ENCODE measurements at places on chromosomes 12 and 14.

DNA sequence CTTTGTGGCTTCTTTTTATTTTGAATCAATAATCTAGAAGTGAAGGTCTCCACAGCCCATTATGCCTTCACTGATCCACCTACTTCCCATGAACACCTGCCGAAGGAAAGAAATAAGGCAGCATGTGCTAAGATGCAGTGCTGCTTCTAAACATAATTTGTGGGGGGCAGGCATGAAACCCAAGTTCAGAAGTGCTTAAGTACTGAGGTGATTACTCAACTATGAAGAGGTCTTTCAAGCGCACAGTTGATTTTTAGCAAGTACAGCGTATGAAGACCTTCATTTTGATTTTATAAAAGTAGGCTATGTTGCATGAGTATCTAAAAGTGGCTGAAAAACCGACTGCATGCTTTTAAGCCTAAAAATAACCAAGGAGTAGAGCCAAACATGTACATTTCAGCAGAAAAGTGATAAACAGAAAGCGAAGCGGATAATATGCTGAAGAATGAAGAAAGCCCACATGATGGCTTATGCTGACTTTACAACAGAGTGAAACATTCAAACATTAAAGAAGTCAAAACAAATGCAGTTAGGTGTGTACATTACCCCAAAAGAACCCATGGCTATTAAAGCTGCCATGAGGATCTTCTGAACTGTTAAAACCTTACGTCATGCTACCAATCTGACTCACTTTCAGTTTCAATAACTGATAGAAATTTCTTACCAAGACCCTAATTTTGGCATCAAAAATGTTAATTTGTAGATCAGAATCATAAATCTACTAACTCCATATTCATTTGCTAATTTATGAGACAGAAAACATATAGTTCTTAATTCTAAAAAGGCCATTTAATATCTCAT lies 29.3 kb downstream of the KICS2 start:
- DNase-seq = no peak

GRCh38 chr14:83260751-83261150 lies 1727.1 kb upstream of the SEL1L start:
- DNase-seq = no peak

GRCh38 chr14:53265025-53265424 lies 111.9 kb upstream of the DDHD1 start:
- DNase-seq = no peak

DNA sequence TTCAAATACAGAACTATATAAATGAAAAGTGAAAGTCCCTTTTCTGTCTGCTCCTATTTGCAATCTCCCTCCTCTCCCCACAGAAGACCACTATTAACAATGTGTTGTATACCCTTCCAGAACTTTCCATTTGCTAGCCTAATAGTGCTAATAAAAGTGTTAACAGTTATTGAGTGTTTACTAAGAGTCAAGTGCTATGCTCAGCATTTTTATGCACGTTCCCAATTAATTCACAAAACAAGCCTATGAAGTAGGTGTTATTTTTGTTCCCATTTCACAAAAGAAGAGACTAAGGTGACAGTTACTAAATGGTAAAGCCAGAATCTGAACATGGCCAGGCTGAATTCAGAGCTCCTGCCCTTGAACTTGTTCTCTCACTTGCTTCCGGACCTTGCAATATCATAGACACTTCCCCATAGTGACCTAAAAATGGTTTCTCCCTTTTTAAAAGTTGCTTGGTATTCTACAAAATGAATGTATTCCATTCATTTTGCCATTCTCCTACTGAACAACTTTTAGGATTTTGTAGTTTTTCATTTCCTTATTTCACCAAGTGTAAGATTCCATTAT lies 1.6 kb upstream of the PRKAB1 start:
- no peak for DNase-seq

DNA sequence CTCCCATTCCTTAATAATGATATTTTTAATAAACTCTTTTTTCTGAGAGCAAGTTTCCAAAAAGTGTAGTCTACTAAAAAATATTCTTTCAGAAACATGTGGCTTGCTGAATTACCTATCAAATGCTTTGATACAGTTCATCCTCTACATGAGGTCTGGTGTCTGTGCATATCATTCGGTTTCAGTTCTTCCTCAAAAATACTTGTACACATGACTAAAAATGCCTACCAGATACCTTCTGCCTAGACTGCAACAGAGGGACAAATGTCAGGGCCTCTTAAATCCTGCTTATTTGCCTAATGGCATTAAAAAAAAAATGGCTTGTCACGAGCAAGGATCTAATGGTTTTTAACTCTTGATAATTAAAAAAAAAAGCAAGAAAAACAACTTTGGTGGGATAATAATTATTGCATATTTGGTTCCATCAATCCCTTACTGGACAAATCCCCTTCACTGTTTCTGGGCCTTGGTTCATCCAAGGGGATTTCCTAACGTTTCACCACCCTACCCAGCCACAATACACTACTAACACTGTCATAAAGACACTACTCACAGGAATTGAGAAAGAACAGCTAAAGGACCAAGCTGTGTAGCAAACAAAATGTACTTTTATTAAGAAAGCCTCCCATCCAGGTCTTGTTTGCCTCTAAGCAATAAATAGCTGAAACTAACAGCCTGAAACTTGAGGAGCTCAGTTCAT lies 45.7 kb downstream of the PARP11 start:
- no peak for DNase-seq

- DNase-seq = no peak
Measured at GRCh38 chr12:113587720-113588119, 116.0 kb upstream of the LHX5 start.

DNA sequence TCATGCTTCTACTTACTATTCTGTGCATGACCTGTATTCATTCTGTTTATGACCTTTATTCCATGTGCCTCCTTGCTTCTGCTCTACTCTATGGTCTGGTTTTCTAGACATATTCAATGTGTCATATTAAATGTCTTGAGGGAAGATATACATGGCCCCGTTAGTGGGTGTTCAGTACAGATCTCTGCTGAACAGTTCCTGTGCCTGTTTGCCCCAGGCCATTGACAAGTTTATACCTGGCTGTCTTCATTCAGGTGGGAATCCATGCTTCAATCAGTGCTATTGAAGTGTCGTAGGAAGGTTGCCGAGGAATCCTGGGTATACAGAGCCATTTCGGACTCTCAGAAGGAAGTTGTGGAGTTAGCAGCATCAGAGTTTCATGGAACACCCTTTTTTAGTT lies 7.4 kb upstream of the PPFIBP1 start:
- no peak for DNase-seq

Measured in glomerular endothelial cell (primary cell).